C1 segment of cervical spinal cord (tissue), 14 donors: ENCODE measurements at places on chromosomes 16 and 17.

- DNase-seq = no peak
These were observed 60.6 kb downstream of the AIPL1 start for GRCh38 chr17:6374271-6374691.

DNA sequence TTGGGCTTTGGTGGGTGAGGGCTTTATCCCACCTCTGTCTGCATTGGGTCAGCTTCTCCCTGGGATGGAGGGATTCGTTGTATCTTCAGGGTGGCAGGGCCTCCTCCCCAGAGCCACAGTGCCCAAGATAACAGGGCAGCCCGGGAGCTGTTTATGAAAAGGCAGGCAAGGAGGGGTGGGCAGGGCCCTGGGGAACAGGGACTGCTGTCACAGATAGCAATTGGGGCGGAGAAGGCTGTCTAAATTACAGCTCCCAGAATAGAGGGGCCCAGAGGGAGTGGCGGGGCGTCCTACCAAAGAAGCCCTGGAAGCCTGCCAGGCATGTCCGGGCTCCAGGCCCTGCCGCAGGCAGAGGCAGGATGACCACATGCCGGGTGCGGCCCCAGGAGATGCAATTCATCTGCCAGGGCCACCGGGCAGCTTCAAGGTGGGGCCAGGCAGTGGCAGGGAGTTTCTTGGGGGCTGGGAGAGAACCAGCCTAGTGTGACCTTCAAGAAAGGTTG is 18.8 kb upstream of the PHOSPHO1 start:
- no peak for DNase-seq

DNA sequence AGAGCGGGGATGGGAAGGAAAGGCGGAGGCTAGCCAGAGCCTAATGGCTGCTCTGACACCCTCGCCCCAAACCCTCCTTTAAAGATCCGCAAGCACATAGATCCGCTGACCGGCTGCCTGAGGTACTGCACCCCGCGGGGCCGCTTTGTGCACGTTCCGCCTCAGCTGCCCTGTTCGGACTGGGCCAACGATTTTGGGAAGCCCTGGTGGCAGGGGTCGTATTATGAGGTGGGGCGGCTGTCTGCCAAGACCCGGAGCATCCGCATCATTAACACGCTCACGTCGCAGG is 663 bp downstream of the CYB5D1 start:
- DNase-seq = no peak

DNA sequence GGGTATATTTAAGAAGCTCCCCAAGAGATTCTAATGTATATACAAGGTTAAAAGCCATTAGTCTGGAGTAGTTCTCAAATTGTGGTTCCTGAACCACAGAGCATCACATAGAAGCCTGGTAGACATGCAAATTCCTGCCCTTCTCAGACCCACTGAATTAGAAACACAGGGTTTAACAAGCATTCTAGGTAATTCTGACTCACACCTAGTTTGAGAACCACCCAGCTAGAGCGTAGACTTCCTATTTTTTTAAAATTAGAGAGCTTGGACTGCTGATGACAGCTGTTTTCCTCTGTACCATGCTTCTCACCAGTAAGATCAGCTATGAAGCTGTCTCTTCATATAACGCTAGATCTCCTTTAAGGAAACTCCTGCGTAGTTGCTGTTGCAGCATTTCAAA is 50.6 kb downstream of the HS3ST3B1 start:
- no peak for DNase-seq

- no peak for DNase-seq
These were observed 408.9 kb downstream of the PMP22 start for GRCh38 chr17:14856176-14856575.
